ENCODE measurements at places on chromosomes 1 and 21. TPM values are rescaled to one million over a fixed set of nuclear protein-coding genes. Genes with fewer than 3 reads are reported as not detected.
A peak's percentile ranks its signal among the peaks of the same experiment; 100 is the strongest.

GRCh38 chr1:109649491-109649914, 6.4 kb upstream of the GSTM4 start:
- peak; percentile 63 for DNase-seq

DNA sequence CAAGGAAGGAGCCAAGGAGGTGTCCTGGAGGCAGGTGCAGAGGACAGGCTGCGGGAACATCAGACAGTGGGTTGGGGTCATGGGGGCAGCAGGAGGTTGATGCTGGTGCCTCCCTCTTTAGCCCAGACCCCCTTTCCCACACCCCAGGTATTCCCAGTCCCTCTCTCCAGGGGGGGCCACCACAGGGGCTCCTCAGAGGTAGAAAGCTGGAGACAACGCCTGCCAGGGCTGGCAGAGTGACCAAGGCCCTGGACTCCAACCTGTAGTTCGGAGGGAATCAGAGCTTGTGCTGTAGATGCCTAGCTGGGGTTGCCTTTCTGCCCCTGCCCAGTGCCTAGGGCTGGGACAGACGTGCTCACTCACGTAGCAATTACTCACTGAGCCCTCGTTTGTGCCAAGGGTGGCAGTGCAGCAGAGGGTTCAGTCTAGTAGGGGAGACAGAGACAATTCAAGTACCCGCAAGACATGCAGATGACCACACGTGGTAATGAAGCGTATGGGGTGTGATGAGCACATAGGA, 148.2 kb downstream of the PTPRU start:
- no peak for DNase-seq

- DNase-seq, result peak; percentile 37
These were observed 169.2 kb downstream of the DHRS3 start for GRCh38 chr1:12448746-12449177.

DNA sequence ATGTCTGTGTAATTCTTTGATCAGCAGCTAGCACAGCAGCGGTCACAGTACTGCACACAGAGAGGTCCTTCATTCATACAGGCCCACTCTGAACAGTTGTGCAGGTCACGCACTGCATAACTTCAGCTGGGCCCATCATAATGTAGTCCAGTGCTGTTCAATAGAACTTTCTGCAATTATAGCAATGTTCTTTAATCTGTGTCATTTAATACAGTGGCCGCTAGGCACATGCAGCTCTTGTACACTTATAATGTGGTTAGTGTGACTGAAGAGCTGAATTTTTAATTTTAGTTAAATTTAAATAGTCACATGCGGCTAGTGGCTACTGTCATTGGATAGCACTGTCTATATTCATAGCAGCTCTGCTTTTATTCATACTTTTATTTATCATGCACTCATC, 48.7 kb upstream of the NFASC start:
- no peak for DNase-seq

- DNase-seq, result peak; percentile 74
These were observed 559 bp upstream of the AGRN start for GRCh38 chr1:1019122-1019999.

- no peak for DNase-seq
These were observed 134.1 kb downstream of the CRB1 start for GRCh38 chr1:197402189-197402588.

GRCh38 chr21:42227909-42228708, 9.2 kb downstream of the ABCG1 start:
- DNase-seq, result peak; percentile 97

DNA sequence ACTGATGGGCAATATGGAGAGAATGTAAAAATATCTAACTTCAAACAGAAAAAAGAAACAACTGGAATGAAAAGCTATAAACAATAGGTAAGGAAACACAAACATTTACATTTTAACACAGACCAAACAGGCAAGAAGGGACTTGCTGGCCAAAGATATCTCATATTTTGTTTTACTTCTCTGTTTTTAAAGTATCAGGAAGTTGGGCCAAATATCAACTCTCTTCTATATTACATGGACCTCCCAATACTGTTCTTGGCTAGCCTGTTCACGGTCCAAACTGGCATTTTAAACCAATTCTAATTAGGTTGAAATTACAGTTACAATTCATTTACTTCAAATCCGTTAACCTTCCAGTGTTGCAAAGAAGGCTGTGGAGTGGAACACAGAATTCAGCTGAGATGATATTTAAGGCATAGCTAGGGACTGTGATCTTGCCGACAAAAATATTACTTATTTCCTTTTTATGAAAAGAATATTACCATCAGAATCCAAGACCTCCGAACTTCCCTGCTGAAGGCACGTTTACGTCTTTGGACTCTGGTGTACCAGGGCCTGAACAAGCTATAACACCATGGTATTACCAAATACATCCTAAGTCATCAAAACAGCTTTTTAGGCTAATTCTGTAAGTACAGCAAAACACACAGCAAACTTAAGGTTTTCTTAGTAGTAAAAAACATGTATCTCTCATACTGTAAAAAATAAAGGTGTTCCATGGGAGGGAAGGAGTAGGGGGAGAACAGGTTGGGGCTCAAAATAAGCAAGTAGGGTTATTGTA, 165.4 kb downstream of the RUNX1 start:
- no peak for DNase-seq

The CHIA gene
- not detected for total RNA-seq

DNA sequence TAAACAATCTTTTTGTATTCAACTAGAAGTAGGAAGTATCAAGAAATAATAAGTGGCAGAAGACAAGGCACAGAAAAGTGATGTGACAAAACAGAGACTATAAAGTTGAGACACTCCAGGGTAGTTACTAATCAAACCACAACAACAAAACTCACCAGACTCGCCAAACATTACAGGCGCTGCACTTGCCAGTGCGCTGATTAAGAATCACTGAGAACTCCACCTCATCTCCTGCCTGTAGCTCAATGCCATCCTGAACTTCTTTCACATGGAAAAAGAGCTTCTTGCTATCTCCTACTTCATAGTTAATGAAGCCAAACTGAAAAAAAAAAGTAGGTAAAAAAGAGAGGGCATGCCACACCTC, 2.8 kb upstream of the NRAS start:
- DNase-seq, result no peak

DNA sequence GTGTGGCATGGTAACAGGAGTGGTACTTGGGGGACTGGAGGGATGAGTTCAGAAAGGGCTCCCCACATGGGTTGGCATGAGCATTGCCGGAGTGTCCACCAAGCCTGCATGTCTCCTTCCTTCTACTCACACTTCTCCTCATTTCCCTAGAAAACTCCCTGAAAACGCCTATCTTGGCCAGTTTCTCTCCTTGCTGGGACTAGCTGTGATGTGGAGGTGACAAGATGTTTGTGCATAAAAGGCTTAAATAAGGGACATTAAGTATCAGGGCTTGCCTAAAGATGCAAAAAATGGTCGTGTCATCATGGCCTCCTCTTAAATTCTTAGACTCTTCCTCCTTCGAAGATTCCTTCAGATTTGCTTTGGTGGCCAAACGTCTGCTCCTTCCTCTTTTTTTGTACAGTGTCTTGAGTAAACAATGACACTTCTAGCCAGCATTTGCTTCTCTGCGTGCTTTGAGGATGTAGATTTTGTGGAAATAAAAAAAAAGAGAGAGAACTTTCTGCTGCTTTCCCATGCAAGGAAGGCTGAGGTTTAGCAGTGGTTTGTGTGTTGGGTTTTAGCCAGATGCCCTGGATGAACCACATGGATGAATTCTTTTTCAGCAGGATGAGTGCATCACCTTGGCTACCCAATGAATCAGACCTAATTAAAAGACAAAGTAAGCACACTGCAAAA, 239.1 kb upstream of the IRF2BP2 start:
- no peak for DNase-seq

The ITLN2 gene
- not detected for total RNA-seq

GRCh38 chr1:169193191-169193850, 86.8 kb downstream of the ATP1B1 start:
- no peak for DNase-seq

DNA sequence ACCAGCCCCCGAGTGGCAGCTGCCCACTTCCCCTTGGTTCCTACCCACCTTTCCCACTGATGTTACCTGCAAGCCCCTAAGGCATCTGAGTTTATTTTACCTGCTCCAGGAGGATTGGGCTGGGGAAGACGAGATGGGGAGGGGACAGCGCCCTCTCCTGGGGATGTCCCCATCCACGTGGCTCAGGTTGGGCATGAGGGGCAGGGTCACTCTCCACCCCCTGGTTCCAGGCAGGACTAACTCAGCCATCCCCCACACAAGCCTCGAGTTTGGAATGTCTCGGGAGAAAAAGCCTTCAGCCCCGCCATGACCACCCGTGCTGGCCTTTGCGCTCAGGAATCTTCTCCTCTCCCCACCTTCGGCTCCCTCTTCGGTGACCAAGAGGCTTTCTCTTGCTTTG, 90.0 kb downstream of the ARHGEF10L start:
- DNase-seq, result no peak

Measured in hematopoietic multipotent progenitor cell (in vitro differentiated cells).